ENCODE measurements at places on chromosomes 12 and 14.

DNA sequence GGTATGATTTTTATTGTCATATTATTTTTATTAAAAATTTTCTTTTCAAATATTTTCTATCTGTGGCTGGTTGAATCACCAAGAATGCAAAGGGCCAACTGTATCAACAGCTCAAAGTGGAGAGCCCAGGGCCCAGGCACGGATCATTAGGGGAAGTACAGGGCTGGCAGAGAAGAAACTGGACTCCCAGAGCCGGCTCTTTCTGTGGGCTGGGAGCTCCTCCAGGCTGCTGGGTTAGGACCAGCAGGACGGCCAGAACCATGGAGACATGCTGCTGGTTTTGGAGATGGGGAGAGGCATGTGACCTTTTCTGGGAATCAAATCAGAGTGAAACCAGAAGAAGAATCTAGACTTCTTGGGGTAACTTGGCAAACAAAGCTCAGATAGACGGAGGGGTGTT, 220.5 kb downstream of the CACNA1C start:
- no peak for DNase-seq

DNA sequence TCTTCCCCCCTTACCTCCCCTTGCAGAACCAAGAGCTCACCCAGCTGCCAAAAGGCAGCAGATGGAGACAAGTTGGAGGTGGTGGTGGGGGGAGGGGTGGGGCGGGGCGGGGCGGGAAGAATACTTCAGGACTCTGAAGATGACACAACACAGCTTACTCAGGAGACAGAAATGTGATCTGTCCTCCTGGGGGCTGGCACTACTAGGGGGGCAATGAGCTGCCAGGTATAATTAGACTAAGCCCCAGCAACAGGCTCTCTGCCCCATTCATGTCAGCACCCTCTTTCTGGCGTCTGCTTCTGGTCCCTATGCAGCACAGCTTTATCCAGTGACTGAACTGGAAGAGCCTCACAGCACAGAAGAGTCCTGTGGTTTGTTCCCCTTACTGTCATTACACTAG, 407.0 kb downstream of the MED13L start:
- DNase-seq, result no peak

GRCh38 chr14:36426836-36427235, 93.2 kb downstream of the NKX2-1 start:
- DNase-seq, result no peak

DNA sequence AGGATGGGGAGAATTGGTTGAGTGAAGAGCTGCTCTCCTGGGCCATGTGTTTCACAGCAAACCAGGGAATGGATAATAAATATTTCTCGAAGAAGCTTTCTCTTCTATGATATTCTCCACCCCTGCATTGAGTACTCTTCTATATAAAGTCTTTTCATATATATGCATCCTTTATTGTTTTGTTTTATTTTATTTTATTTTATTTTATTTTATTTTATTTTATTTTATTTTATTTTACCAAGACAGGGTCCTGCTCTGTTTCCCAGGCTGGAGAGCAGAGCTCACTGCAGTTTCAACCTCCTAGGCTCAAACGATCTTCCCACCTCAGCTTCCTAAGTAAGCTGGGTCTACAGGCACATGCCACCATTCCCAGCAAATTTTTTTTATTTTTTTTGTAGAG, 85.8 kb downstream of the SCN8A start:
- no peak for DNase-seq

- peak; percentile 48 for DNase-seq
These were observed 33.2 kb upstream of the PPP1R13B start for GRCh38 chr14:103880348-103881267.

DNA sequence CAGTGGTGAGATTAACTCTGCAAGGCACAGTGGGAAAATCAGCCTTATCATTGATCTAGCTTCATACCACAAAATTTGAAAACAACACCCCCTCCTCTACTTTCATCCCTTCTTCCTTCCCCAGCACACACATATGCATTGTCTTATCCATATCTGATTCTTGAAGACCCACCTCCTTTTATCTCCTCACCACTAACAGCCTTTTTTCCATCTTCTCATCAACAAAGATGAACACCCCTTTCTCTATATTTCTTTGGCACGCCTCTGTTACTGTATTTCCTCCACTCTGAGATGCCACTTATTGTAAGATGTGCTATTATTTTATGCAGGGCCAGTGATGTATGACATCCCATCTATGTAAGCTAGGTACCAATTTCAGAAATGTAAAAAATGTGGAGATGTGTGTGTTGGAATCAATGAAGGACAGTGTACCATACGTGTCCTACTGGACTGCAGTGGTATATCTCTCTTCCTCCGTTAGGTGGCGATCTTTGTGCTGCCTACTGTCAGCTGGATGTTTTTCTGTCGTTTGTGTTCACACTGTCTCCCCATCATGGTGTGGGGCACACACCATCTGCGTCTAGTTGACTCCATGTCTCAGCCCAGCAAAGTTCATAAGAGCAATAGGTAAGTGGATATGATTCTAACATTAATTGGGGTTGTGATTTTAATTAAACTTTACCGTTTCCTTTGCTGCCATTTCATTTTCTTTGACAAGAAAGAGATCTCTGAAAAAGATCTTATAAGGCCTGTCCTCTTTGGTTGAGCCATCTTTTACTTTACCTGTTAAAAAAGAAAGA, 24.0 kb downstream of the CCDC38 start:
- DNase-seq, result peak; percentile 21
